ENCODE measurements at places on chromosomes 6 and 20. TPM values are rescaled to one million over a fixed set of nuclear protein-coding genes. Genes with fewer than 3 reads are reported as not detected.

GRCh38 chr20:5001174-5002076 lies at the start of gene SLC23A2:
TSS of gene SLC23A2 (minus strand) at chr20:5001510. CDS start at chr20:4932562, 68,948 bp downstream.
- no peak for DNase-seq

DNA sequence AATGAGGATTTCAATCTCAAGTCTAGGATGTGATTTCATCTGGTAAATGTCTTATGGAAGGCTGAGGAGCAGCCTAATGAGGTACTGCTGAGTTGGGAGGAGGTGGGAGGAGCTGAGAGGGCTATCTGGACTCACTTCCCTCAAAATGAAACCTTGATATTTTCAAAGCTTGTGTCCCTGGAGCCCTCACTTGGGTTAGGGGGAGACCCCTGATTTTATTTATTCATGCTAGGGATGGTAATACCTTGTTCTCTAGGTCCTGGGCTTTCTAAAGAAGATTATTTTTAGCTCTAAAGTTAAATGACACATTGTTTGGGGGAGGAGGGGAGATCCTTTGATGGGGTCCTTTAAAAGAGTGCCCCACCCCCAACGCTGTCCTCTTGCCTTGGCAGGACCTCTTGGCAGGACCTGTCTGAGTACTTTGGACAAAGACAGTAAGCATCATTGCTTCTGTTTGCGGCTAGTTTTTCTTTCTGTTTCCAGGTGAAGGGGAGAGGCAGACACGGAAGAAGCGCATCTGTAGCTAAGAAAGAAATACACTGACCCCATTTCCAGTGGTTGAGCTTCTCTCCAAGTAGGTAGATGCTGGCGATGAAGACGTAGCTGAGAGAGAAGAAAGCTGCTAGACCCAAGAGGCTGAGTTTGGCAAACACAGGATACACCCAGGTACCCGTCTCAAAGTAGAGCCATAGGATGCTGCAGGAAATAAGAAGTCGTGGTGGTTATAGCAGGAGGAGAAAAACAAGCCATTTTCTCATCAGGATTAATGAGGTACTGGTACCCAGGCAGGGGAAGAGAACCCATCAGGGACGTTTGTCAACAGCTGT lies 55.6 kb downstream of the ADTRP start:
- DNase-seq = no peak

- DNase-seq = peak; percentile 85
Observed at GRCh38 chr6:105608711-105609374, 206.0 kb upstream of the PREP start.

- DNase-seq = no peak
Observed at GRCh38 chr6:50380406-50381098, 330.8 kb upstream of the DEFB112 start.

DNA sequence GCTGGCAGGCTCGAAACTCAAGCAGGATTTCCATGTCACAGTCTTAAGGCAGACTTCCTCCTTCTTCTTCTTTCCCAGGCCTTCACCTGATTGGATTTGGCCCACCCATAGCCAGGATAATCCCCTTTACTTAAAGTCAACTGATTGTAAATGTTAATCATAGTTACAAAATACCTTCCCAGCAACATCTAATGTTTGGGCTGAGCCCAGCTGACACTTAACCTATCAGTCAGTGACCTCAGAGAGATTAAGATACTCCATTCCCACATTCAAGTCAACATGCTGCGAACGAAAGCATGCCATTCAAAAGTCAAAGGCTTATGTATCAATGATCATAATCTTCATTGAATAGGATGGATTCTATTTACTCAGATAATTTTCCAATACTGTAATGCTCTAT lies 16.0 kb downstream of the MAP7 start:
- DNase-seq = no peak

DNA sequence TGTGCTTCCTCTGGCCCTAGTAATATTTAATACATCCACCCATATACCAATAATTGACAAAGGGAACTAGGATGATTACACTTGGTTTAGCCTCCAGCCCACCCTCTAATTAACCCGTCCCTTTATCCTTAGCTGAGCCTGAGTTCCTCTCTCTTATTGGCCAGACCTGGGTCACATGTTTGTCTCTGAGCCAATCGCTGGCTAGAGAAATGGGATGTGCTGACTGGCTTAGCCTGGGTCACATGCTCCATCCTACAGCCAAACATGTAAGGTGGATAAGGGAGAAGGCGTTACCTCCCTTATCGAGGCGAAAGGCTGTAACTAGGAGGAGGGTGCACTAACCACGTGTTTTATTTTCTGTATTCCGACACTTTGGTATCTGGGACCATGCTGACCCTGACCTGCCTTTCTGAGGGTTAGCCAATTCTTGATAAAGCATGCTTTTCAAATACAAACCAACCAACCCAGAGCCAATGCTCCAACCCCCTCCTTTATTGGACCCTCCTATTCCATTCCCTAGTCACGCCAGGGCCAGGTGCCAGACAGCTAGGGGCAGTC lies 262.7 kb downstream of the PREX1 start:
- DNase-seq = no peak

GRCh38 chr6:166497087-166497899 lies 89.2 kb downstream of the RAMACL start:
- no peak for DNase-seq

GRCh38 chr20:61789329-61789728 lies 276.4 kb downstream of the TAF4 start:
- DNase-seq = no peak

RPP40 gene
- 25.9 TPM for total RNA-seq

GRCh38 chr20:63055575-63056235 lies 48.9 kb upstream of the BHLHE23 start:
- DNase-seq = no peak

DNA sequence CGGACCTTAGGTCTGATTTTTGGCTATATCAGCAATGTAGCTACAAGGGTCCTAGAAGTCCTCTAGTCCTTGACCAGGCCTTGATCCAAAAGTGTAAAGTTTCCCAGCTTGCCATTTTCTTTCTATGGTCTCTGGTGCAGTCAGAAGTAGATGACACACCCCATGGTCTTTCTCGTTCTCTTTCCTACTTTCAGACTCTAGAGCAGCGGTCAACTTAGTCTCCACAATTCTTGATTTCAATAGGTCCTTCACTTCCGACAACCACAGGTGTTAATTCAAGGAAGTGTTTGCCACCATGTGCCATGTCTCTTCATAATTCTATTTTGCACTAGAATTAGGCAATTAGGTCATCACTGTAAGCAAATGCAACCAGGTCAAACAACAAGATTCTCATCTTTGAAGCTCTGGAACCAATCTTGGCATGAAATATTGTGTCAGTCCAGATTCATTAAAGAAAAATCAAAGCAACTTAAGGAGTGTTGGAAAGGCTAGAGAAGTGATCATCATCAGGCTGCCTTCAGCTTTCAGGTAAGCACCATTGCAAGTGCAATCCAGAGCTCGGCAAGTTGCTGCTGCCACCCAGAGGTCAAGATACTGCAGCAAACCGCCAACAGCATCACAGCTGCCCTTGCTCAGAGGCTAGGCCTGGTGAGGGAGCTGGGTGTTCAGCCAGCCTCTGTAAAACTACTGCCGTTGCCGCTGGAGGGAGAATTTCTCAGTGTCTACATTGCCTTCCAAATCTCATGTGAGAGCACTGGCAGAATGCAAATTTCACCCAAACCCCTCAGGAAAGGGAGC lies 5.6 kb upstream of the SYNE1 start:
- peak; percentile 12 for DNase-seq
